ENCODE measurements at places on chromosomes 6 and 20.

GRCh38 chr6:94733066-94733465 is 844.3 kb upstream of the MANEA start:
- DNase-seq, result no peak

- DNase-seq, result no peak
Measured at GRCh38 chr6:54860739-54861138, 14.2 kb downstream of the FAM83B start.

- DNase-seq, result no peak
Measured at GRCh38 chr20:17642404-17643269, 39.4 kb downstream of the RRBP1 start.

- no peak for DNase-seq
Measured at GRCh38 chr6:145086197-145086596, 649.1 kb downstream of the EPM2A start.

DNA sequence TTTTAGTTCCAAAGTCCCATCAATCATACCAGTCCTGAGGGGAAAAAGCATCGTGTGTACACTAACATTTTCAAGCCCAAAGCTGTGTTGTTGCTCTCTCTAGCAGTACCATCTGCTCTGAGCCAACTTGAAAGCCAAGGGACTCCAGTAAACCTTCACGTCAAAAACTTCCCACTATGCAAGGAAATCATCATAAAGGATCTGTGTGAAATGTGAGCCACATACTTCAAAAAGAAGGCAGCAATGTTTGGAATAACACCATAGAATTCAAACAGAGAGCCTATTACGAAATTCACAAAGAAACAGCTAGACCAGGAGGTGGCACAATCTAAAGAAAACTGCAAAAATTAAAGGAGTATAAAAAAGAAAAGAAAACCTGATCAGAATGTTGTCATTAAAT is 399.8 kb upstream of the EPHA7 start:
- no peak for DNase-seq

GRCh38 chr6:122817358-122817757 is 28.3 kb downstream of the SMPDL3A start:
- DNase-seq, result no peak

- DNase-seq, result no peak
Measured at GRCh38 chr6:154070657-154071056, 31.6 kb downstream of the OPRM1 start.

- DNase-seq, result no peak
Measured at GRCh38 chr6:145036848-145037567, 698.3 kb downstream of the EPM2A start.

DNA sequence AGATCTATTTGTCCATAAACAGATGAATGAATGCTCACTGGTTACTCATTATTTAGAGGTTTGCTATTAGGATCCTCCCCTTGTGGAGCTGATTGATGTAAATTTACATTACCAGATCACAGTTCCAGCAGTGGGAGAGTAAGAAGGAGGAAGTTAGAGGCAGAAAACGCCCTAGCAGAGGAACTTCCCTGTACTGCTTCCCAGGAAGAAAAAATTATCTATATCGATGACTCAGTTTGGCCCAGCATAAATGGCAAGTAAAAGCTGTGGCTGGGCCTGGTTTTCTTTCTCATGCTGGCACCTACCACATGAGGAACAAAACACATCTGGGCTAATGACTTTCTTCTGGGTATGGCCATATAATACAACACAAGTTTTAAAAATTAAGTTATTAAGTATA is 35.7 kb downstream of the DNAAF9 start:
- no peak for DNase-seq

DNA sequence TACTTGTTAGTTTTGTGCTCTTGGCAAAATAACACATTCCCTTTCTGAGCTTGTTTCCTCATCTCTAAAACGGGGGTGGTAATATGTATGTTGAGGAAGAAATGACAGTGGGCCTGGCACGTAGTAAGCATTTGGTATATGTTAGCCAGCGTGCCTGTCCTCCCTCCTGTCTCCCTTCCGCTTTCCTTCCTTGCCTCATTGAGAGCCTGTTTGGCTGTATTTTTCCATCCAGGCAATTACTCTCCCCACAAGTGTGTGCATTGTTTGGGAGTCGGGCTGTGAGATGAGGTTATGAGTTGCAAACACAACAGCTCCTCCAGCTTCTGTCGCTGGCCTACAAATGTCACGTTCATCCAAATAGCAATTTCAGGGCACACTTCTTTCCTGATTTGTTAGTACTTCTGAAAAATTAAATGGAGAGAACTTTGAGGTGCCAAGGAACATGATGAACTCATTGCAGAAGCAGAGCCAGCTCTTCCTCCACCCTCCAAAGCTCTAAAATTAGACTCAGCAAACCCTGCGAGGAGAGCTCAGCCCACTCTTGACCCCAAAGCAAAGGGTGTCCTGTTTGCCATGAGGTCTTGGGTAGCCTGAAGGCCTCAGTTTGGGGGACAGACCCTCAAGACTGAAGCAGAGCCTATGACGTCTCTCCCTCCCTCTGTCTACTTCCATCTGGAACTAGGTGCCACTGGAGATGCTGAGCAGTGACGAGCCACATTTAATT is 50.7 kb upstream of the TOX2 start:
- no peak for DNase-seq

GRCh38 chr6:108127056-108127455 is 38.8 kb upstream of the NR2E1 start:
- no peak for DNase-seq

DNA sequence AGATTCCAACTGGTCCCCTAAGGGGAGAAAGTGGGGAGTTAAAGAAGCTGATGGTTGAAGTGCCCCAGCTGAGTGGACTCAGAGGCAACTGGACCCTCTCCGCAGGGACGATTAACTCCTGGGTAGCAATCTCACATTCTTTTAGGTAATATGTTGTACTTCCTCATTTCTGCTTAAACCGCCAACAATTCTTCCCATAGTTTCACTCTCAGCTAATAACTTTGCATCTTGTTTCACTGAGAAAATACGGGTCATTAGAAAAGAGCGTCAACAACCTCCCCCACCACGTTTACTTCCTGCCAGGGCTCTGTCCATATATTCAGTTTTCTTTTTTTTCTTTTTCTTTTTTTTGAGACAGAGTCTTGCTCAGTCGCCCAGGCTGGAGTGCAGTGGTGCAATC is 39.5 kb upstream of the CHD6 start:
- DNase-seq, result no peak

DNA sequence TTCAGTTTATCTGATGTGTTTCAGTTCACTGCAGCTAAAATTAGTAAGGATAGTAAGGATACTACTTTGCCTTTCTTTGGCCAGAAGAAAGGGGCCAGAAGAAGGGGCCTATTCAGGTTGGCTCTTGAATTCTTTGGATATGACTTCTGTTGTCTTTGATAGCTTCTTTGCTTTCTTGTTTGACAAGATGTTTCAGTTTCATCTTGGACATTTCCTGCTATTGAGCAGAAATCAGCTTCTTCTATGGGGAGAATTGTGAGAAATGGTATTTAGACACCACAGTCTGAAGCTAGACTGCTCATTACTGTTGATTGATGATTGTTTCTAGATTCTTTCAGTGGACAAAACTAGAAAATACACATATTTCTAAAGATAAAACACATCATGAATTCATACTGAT is 23.2 kb downstream of the L3MBTL3 start:
- DNase-seq, result no peak

DNA sequence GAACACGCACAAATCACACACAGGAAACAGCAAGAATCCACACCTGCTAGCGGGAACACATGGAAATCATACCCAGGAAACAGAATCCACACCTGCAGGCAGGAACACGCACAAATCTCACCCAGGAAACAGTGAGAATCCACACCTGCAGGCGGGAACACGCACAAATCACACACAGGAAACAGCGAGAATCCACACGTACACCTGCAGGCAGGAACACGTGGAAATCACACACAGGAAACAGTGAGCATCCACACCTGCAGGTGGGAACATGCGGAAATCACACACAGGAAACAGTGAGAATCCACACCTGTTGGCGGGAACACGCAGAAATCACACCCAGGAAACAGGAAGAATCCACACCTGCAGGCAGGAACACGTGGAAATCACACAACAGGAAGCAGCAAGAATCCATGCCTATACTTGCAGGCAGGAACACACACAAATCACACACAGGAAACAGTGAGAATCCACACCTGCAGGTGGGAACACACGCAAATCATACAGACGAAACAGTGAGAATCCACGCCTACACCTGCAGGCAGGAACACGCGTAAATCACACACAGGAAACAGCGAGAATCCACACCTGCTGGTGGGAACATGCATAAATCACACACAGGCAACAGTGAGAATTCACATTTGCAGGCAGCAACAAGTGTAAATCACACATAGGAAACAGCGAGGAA is 108.6 kb downstream of the DLL1 start:
- no peak for DNase-seq

- no peak for DNase-seq
Measured at GRCh38 chr6:11744753-11745152, 33.9 kb downstream of the ADTRP start.

GRCh38 chr20:33825340-33826269 is 14.5 kb downstream of the CHMP4B start:
- no peak for DNase-seq

DNA sequence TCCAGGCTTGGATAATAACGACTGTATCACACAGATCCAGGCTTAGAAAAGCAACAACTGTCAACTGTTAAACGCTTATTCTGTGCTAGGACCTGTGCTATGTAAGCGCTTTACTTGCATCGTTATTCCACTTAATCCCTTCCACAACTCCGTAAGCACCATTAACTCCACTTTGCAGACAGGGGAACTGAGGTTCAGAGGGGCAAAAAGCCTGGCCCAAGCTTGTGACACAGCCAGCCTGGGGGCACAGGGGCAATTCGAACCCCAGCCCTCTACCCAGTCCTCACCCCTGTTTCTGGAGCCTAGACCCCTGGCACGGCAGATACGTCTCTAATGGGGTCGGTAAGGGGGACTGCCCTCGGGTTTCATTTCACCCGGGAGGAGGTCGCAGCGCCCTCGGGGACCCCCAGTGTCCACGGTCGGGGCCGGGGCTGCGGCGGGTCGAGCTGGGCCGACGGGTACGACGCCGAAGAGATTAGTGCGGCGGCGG is 411 bp downstream of the DSN1 start:
- no peak for DNase-seq

- no peak for DNase-seq
Measured at GRCh38 chr6:93008375-93008774, 411.0 kb downstream of the EPHA7 start.

DNA sequence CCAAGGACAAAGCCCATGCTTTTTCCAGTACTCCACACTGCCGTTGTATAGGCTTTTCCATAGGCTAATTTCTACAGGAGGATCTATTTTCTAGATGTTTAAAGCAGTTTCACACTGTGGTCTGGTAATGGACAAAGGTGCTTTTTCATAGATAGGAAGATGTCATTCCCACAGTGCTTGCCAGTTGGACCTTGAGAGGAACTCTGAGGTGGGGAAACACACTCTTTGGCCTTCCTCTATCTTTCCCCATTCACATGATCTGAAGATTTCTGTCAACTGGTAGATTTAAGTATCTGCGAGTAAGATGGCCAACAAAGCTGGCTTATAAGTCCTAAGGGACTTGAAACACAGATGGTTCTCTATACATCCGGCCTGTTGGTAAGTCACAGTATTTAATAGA is 477.3 kb downstream of the UTRN start:
- DNase-seq, result no peak

DNA sequence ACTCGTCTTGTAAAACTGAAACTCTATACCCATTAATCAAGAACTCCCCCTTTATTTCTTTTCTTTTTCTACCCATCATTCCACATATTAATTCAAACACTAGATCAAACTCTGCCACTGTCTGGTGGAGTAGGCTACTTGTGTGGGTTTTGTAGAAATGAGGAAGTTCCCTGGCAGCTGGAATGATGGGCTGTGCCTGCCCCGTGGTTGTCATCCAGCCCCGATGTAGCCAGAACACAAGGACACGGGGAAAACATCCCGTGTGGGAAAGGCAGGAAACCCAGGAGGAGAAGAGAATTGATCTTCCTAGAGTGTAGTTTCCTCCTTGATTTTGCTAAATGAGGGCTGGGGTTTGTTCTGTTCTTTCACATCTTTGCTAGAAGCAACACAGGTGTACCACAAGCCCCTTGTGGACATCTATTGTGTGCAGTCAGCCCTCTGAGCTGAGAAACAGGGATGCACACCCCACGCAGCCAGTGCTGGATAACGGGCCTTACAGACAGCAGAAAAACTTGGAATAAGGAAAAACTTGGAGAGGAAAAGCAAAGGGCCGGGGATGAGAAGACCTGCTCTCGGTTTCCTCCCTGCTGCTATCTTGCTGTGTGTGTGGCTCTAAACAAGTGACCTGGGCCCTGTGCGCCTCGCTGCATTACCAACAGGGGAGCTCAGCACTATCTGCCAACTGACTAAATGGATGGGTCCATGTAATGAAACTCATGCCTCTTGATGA is 88.0 kb downstream of the SCML4 start:
- DNase-seq, result no peak

DNA sequence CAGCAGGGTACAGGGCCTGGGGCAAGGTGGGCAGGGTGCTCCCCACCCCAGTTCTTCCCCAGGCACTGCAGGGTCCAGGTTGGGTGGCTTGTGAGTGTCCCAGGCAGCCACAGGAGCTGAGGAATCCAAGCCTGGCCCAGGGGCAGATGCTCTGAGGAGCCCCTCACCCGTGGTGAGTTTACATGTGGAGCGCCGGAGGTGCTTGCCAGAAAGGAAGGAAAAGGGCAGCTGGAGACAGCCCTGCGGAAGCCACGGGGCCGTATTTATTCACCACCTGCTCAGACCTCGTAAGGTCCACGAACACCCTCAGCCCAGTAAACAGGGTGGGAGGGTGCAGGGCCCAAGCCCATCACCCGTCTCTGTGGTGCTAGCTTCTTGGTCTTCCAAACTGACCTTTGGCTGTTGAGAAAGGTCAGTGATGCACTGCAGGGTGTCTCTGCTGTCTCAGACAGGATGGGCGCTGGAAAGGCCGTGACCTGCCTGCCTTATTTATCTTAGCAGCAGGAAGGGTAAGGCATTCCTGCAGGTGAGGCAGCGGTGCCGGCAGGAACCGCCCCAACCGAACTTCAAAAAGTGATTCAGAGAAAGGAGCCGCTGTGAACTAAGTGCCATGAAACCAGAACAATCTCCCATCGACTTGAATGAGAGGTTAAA is 4.0 kb upstream of the FRMD1 start:
- no peak for DNase-seq

DNA sequence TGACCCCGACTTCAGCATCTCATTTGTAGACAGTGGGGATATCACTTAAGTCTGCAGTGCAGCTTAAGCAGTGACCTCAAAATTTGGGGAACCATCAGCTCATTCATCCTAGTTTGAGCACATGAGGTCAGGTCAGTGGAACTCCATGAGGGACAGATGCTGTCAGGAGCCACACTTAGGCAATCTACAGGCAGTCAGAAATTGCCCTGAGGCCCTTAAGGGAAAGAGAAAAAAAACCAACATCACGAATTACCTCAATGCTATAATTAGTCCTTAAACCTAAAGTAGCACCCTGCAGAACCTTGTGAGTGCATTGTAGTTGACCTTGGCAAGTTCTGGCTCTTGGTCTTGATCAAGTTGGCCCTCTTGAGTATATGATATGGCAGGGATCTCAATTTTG is 21.1 kb downstream of the TMEM74B start:
- no peak for DNase-seq

DNA sequence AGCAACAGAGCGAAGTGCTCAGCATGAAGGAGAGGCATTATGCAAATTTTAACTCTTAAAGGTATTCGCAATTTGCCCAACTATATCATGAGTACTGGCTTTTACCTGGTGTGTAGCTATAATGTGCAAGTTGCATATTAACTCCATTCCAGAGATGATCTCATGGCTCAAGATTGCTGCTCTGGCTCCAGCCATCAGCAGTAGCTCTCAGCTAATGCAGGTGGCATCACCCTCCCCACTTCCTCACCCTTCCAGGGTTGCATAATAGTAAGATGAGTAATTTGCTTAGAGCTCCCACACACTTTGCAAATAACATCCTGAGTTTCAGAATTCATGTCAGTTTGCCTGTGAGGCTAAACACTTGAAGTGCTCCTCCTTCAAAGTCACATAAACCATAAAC is 15.9 kb upstream of the PCSK2 start:
- no peak for DNase-seq

Data from stimulated activated CD4-positive, alpha-beta T cell treated with anti-CD3 and anti-CD28 coated beads, TNF-alpha, amount 100 ng/mL, for 4 hours (primary cell).